ENCODE measurements at places on chromosomes 16 and 17.

DNA sequence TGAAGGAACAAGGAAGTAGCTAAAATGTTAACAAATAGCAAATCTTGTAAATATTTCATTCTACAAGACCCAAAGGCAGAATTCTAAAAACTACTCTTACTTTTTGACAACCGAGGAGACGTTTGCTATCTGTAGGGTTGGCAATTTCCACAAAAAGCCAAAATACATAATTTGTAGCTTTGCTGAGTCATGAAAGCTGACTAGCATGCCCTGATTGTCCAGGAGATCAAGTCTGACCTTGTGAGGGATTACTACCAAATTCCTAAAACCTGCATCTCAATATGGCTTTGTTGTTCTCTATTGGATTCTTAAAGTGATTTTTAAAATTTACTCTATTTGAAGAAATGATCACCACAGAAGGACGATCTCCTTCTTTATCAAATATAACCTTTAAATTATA is 10.8 kb downstream of the DNAJA2 start:
- DNase-seq, result no peak

DNA sequence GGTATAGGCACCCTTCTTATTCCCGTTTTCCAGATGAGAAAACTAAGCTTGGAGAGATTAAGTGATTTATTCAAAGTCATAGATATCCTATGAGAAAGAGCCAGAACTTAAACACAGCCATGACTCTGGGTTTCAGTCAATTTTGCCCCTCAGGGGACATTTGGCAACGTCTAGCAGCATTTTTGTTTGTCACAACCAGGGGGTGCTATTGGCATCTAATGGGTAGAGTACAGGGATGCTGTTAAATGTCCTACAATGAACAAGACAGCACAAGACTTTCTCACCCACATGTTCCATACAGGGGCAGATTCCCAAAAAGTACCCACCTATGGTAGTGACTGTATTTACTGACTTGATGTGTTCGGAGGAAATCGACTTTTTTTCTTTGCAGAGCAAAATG is 4.8 kb upstream of the SHISA9 start:
- no peak for DNase-seq

- DNase-seq, result no peak
Observed at GRCh38 chr16:67770346-67770991, 35.9 kb downstream of the RANBP10 start.

GRCh38 chr17:45345246-45345553 is 28.4 kb upstream of the MAP3K14 start:
- DNase-seq, result no peak

- no peak for DNase-seq
Observed at GRCh38 chr17:49688848-49689247, 11.0 kb upstream of the SPOP start.

GRCh38 chr16:84832488-84833143 is 12.8 kb downstream of the CRISPLD2 start:
- DNase-seq, result no peak

- DNase-seq, result no peak
Observed at GRCh38 chr16:50318796-50319578, 49.8 kb downstream of the BRD7 start.

- DNase-seq, result no peak
Observed at GRCh38 chr16:30621765-30622164, 11.6 kb upstream of the ZNF689 start.

GRCh38 chr17:78144736-78145641 is 1.2 kb upstream of the C17orf99 start:
- no peak for DNase-seq

- DNase-seq, result no peak
Observed at GRCh38 chr16:26214581-26215174, 522.9 kb downstream of the HS3ST4 start.

Data from stimulated activated CD8-positive, alpha-beta memory T cell treated with anti-CD3 and anti-CD28 coated beads, Interleukin-4, amount 100 ng/mL, for 1 hour (primary cell).